ENCODE measurements at places on chromosomes 3 and 15.

GRCh38 chr3:126287171-126287535 is 70.1 kb downstream of the KLF15 start:
- DNase-seq: no peak

DNA sequence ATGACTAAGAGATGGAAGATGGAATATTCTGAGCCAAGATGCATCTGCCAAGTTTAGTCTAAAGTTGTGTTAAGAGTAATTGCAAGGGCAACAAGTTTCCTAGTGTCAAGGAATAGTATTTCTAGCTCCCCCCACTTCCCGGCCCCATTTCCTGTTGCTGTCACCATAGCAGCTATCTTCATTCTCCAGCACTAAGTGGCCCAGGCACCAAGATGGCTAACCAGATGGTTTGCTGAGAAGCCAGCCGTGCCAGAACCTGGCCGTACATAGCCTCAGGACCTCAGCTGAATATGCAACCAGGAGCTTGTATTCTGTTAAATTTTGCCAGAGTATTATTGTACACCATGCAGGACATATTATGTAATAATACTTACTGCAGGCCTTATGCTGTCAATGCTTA is 108.8 kb upstream of the UMPS start:
- DNase-seq: no peak

- DNase-seq: peak; percentile 6
These were observed 69.2 kb upstream of the COL6A5 start for GRCh38 chr3:130276203-130276803.

DNA sequence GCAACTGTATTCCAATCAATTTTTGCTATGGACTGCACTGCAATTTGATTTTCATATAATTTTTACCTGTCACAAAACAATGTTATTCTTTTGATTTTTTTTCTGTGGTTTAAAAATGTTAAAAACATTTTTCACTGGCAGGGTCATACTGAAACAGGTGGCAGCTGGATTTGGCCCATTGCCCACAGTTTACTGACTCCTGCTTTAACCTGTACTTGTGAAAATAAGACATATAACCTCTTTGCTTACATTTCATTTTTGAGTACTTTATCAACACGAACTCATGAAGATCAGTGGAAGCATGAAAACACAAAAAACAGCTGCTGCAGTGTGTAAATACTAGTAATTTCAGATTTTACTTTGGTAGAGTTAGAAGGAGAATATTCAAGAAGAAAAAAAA is 313.1 kb downstream of the WDR72 start:
- DNase-seq: no peak

- no peak for DNase-seq
These were observed 28.8 kb upstream of the TMEM115 start for GRCh38 chr3:50388016-50388719.

GRCh38 chr3:179589143-179589542 is 15.3 kb downstream of the MRPL47 start:
- no peak for DNase-seq

Measured in SIG-M5 (cell line).